Fibroblast of skin of right biceps (primary cell): ENCODE measurements at places on chromosomes 5 and 9.

DNA sequence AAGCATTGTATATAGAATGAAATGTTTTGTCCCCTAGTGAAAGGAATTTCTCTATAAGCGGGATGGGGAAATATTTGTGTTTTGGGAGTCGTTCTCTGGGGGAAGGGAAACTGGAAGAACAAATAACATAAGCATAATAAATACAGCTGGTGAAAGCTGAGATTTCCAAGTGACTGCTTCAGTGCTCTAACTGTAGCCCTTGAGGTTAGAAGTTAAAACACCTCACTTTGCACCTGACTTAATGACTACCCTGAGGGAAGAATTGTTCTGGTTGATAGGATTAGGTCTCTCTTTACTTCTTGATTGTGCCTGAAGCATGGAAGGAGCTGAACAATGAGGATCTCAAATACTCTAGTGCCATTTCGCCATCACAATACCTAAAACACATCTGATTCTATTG lies 307.4 kb downstream of the MAN2A1 start:
- DNase-seq, result no peak

DNA sequence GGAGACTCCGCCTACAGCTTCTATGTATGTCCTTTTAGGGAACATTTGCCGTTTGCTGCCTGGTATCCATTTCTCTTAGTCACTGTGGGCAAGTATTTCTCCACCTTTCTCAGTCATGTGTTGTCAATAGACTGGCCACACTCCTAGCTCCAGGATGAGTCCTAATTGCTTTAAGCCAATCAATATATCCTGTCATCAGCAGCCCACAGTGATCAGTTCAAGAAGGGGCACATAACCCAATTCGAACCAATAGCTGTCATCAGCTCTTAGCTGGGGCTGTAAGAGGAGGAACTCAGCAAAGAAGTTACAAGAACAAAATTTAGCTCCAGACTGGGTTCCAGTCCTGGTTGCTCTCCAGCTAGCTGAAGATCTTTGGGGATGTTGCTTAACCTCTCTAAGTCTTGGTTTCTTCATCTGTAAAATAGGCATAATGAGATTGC lies 70.7 kb upstream of the MAN2A1 start:
- DNase-seq, result no peak

DNA sequence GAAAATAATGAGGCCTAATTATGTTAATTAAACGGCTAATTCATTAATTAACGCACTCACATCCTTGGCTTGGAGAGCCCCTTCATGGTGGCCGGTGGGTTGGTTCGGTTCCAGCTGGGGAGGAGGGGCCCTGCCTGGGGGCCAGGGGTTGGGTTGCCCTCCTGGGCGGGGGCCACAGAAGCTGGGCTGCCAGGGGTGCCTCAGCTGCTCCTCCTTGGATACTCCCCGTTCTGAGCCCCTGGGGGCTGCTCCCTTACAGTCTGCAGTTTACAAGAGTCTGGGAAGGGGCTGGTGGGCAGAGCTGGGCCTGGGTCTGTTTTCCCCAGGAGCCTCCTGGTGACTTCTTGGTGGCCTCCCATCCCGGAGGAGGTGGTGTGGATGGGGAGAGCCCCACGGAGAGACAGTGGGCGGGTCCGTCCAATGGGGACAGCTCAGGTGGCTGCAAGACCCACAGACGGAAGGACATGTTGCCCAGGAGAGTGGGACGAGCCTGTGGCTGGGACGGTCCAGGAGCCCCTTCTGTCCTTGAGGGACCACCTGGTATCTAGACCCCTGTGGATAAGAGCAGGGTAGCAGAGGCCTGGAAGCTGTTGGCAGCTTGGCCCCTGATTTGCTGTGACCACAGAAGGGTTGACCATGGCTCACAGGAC lies 277.5 kb downstream of the PBX3 start:
- no peak for DNase-seq

DNA sequence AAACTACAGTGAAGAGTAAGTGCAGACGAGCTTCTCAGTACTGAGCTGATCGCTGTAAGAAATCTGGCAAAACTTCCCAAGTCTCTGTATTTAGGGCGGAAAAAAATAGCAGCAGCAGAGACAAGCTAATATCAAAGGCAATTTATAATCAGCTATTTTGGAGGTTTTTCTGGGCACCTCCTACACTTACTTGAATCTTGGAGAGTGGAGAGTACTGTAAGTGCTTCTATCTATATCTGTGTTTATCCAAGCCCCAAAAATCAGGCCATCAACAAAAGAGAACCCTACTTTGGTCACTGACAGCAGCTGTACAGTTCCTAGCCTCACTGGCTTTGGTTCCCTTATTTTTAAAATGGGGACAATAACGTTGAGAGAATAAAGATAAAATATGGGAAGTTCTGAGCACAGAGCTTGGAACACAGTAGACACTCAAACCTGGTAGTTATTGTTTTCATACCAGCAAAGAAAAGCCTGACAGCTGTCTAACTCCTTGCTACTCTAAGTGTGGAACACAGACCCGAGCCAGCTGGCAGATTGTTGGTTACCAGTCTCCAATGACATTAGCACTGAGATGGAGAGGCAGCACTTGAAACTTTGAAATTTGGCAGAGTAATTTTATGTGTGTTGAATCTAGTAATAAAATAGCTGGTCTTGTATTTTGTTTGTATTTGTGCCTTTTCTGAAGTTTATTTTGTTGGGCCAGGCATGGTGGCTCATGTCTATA lies 96.0 kb upstream of the SLC28A3 start:
- DNase-seq, result no peak

GRCh38 chr9:115192280-115192679 lies 74.3 kb upstream of the TNC start:
- no peak for DNase-seq

GRCh38 chr9:89358376-89358916 lies 40.1 kb downstream of the SECISBP2 start:
- no peak for DNase-seq

DNA sequence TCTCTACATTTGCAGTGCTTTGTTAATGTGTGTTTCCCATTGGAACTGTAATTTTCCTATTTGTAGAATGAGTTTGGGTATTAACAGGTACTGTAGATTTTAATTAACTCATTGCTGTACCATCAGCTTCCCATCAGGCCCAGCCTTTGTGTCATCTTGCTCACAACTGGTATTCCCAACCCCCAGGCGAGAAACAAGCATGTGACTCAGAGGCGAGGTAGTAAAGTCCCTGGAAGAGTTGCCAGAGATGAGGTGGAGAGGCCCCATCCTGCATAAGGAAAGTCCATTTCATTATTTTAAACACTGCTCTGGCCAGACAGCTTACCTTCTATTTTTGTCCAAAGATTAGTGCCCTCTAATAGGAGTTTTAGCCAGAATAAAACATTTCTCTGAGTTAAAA lies 29.9 kb downstream of the ADCY2 start:
- DNase-seq, result no peak

DNA sequence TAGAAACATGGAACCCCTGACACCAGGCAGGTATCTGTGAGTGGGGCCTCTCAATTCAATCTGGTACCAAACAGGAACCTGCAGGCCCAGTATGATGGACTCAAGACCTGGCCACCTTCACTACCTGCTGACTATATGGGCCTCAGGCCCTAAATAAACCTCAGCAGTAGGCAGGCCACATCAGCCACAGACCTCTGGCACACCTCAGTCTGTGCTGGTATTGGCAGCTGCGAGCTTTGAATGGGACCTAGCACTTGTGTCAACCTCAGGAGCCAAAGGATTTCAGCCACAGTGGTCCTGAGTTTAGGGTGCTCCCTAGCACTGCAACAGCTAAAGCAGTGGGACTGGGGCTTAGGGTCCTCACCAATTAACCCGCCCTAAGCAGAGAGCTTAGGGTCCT lies 325.5 kb downstream of the ZNF608 start:
- DNase-seq, result no peak

- DNase-seq, result peak; percentile 29
These were observed 1.3 kb downstream of the NOTCH1 start for GRCh38 chr9:136544548-136544963.

- no peak for DNase-seq
These were observed 119.2 kb downstream of the FGF18 start for GRCh38 chr5:171538681-171539080.

DNA sequence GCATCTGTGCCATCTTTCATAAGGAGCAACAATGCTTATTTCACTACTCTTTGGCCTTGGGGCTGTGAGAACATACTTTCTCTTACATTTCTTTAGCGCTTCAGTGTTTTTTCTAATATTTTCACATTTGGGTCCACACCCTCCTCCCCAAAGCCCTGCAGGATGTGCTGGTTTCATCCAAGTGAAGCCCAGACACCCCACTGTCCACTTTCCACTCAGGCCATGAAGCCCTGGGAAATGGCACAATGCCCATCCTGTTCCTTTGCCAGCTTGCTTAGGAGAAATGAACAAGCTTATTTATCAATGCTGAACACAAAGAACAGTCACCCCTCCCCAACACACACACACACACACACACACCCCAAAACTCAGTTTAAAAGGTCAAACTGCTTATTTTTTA lies 17.3 kb upstream of the TMOD1 start:
- no peak for DNase-seq

DNA sequence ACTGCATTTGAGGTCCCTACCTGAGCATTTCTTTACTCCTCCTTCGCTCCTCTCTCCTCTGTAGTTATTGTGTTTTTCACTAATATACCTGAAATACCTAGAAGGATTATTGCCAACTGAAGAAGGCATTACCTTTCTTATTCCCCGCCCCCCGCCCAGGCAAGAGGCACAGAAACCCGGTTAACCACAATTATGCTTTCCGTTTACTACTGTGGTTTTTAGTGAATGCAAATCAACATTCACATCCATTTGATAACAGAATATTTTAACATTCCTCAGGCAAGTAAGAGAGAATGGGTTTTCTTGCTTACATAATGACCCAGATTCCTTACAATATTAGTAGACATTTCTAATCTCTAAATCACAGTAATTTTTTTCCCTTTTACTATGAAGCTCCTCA lies 136.9 kb downstream of the PCSK5 start:
- peak; percentile 61 for DNase-seq

DNA sequence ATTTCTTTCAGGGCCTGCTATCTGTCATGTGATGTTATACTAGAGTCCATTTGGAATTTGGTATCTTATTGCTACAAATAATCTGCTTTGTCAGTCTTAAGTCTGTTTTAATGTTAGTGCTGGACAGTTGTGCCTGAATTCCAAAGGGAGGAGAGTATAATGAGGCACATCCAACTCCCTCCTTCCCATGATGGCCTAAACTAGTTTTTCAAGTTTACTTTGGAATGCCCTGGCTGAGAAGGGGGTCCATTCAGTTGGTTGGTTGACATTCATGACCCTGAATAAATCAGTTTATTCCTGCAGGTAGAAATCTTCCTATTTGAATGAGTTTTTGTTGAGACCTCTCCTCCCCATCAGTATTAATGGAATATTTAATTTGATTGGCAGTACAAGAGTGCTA lies 9.4 kb upstream of the LRRTM2 start:
- no peak for DNase-seq

DNA sequence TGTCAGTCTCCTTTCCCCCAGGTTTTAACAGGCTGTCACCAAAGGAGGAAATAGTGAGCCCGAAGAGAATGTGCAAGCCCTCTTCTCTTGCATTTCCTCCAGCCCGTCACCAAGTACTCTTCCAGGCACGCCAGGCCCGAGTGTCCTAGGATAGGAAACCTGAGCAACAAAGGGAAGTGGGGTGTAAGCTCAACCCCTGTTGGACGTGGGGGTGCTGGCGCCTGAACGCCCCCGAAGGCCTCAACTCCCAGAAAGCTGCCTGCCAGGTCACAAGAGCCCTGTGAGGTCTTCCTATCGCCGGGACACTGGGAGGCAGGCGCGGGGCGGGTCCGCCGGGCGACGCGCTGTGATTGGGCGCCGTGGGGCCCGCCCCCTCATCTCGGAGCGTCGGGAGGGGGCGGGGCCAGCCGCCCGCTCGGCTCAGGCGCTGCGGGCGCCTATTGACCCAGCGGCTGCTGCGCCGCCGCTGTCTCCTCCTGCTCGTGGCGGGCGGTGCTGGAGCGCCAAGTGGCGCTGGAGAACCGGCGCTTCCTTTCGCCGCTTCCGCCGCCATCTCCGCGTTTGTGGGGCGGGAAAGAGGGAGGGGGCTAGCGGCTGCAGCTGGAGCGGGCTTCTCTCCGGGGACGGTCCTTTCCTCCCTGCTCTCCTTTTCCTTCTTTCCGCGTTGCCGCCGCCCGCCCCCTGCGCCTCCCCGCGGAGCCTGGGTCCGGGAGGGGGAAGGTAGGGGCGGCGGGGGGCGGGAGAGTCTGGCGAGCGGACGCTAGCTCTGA lies 572 bp upstream of the MAN2A1 start:
- DNase-seq, result peak; percentile 92

DNA sequence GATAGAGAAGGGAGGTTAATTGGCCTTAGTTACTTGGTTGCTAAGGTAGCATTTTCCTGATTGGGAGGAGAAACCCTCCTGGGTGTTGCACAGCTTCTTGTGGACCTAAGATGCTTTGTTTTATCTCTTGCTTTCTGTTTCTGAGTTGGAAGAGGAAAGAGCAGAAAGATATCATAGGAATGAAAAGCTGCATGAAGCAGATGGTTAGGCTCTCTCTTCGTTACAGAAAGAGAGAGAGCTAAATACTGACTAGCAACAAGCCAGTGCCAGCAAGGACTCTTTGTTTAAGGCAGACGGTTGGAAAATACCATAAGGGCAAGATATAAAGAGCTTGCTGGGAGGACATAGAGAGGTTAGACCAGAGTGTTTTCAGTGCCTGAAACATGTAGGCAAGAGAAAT lies 103.1 kb downstream of the ATG10 start:
- DNase-seq, result no peak

DNA sequence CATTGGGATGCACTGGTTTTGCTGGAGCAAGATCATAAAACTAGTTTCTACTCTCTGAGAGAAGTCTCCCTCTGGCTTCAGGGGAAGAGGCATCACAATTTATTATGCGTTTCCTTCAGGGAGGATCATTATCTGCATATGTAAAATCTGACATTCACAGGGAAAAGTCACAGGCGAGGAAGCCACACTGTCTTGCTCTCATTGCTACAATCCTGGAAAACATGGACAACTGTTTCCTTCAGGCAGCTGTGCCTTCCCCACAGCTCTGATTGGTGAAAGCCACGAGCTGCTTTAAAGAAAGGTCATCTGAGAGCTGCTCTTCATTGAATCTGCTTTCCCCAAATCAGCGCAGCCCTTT lies 397.8 kb downstream of the MED10 start:
- no peak for DNase-seq

- DNase-seq, result no peak
These were observed 65.2 kb downstream of the LIX1 start for GRCh38 chr5:97077246-97077645.

DNA sequence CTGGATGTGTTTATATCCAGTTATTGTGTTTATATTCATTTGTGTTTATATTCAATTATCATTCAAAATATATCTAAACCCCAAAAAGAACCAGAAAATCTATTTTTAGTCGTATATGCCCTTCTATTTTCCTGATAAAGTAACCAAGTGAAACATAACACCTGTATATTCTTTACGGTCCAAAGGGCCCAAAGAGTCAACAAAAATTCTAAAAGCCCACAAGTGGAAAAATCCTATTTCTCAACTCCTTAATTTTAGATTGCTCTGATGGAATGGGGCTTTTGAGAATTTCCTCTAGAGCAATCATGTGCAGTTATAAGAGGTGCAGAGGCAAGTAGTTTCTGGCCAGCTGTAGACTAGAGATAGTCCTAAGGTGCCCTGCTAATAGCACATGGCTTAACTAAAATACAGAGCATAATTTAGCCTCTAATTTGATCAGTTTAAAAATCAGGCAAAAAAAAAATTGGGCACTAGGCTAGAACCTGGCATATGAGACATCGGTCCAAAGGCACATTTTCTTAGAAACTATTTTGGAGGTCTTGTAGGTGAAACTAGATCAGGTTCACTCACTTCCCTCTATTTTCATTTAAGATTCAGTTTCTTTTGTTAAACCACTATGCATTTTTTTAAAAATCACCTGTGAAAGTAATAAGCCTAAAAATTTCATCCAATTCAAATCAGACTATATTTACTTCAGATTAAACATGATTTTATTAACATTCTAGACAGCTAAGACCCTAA lies 256.0 kb downstream of the FBXL17 start:
- DNase-seq, result no peak
